ENCODE measurements at places on chromosomes 11 and 22. TPM values are rescaled to one million over a fixed set of nuclear protein-coding genes. Genes with fewer than 3 reads are reported as not detected.

DNA sequence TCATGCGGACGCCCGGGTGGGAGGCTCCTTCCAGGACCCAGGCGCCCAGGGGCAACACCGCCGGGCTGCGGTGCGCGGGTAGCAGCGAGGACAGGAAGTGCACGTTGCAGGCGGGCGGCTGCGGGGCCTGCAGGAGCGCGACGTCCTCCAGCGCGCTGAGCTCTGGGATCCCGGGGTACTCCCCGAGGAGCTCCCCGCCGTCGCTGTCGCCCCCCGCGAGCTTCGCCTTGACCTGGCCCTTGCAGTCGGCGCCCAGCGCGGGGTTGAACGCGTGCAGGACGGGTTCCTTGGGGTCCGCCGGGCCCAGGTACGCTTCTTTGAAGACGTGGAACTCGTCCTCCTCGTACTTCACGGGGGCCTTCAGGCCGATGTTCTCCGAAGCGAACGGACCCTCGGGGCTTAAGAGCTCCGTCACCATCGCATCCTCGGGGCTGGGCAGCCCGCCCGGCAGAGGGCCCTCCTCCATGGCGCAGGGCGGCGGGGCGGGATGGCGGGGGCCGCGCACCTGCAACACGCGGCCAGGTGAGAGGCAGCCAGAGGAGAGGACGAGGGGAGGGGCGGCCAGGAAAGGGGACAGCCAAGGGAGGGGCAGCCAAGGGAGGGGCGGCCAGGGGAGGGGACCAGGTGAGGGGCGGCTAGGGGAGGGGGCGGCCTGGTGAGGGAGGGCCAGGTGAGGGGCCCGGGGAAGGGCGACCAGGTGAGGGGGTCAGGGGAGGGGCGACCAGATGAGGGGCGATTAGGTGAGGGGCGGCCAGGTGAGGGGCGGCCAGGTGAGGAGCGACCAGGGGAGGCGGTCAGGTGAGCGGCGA, 921 bp downstream of the TESMIN start:
- peak overlapping the region; percentile 33 for H3K4me3 ChIP-seq
- peak; percentile 12 for DNase-seq
- no peaks in the 10 kb centered on the region for H3K27me3 ChIP-seq
- H3K36me3 ChIP-seq, result no peaks in the 10 kb centered on the region

DNA sequence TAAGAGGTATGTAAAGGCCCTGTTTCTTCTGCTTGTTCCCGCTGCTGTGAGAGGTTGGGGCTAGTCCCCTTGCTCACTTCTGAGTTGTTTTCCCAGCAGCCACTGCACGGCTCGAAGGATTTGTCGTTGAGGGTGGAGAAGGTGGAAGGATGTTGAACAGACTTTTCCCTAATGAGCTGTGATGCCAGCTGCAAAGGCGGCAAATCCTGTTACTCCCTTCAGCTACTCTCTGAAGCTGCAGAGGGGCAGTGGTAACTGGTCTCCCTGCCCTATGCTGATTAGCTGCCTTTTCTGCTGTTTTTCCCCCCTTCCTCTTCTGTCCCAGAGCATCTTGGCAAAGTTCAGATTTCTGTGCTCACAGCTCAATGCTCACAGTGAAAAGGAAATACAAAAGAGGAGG, 90.4 kb upstream of the SLC25A18 start:
- H3K27me3 ChIP-seq, result peaks cover 14% of the 10 kb centered on the region
- no peak overlapping the region for H3K27ac ChIP-seq
- H3K4me3 ChIP-seq, result no peak overlapping the region

FGF3 gene
- not detected for total RNA-seq

CSNK2A3 gene
- total RNA-seq, result 5.4 TPM

SNX32 gene
- total RNA-seq, result 1.6 TPM

DNA sequence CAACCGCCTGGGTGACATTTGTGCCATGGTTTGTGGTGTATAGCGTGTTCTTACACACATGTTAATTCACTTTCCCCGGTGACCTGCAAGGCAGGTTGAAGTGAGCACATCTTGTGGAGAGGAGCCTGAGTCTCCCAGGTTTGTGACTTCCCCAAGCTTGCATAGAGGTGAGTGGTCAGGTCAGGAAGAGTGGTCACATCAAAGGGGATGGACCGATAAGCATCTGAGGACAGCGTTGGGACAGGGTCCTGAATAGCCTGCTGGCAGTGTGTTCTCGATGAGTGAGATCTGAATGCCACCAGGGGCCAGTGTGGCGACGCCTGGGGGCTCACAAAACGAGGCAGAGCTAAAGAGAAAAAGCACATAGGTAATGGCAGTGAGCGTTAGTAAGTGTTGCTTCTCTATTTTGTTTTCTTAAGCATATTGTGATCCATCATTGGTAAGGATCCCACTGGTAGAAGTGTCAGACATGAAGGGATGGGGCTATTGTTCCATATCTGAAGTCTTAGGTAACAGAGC, 154.6 kb downstream of the GRIK4 start:
- DNase-seq, result no peak
- H3K4me1 ChIP-seq, result no peaks in the 10 kb centered on the region
- no peak overlapping the region for H3K4me3 ChIP-seq
- H3K36me3 ChIP-seq, result no peaks in the 10 kb centered on the region
- no peak overlapping the region for H3K27ac ChIP-seq

DNA sequence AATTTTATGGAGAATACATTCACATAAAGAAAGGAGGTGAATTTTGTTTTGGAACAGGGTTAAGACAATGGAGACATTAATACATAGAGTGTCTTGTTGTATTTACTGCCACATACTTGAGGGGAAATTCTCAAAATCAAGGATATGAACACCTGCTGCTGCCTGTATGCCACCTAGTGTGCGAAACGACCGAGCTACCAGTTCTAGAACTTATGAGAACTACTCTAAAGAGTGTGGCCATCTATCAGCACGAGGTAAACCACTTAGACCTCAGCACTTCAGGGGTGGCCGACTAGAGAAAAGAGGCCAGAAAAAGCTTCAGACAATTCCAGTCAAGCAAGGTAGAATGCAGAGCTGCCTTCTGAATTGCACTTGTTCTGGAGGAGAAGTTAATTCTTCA, 1.5 kb upstream of the AGBL2 start:
- peak overlapping the region; percentile 72 for H3K27ac ChIP-seq
- peak; percentile 32 for DNase-seq
- H3K27me3 ChIP-seq, result no peaks in the 10 kb centered on the region
- no peak overlapping the region for H3K4me3 ChIP-seq
- peaks cover 23% of the 10 kb centered on the region for H3K36me3 ChIP-seq
- peaks cover 12% of the 10 kb centered on the region for H3K4me1 ChIP-seq

TRIM51 gene
- not detected for total RNA-seq

DNA sequence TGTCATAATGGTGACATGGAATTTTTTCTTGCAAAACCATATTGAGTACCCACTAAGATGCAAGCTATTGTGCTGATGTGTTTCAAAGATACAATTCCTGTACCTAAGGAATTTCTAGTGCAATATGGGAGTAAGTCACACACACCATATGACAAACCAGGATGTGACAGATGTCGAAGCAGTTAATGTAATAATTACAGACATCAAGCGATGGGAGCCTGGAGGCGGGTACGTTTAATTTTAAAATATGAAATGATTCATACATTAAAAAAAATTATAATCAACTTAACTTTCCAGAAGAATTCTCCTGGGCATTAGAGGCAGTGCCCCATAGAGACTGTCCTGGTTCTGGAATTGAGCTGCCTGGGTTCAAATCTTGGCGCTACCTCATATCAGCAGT, 6.0 kb downstream of the SYCE3 start:
- H3K4me3 ChIP-seq, result no peak overlapping the region
- no peak for DNase-seq
- no peaks in the 10 kb centered on the region for H3K27me3 ChIP-seq
- no peaks in the 10 kb centered on the region for H3K36me3 ChIP-seq
- H3K4me1 ChIP-seq, result peaks cover 8% of the 10 kb centered on the region
- no peak overlapping the region for H3K27ac ChIP-seq

GRCh38 chr22:25409240-25409639, 155.2 kb upstream of the GRK3 start:
- H3K4me3 ChIP-seq, result no peak overlapping the region
- no peak overlapping the region for H3K27ac ChIP-seq
- H3K36me3 ChIP-seq, result no peaks in the 10 kb centered on the region

TRIM49 gene
- total RNA-seq, result not detected

GRCh38 chr11:114596175-114596919, 761 bp upstream of the NXPE4 start:
- no peak overlapping the region for H3K27ac ChIP-seq
- H3K4me3 ChIP-seq, result no peak overlapping the region
- no peaks in the 10 kb centered on the region for H3K36me3 ChIP-seq
- H3K27me3 ChIP-seq, result peaks cover 4% of the 10 kb centered on the region
- no peak for DNase-seq

DNA sequence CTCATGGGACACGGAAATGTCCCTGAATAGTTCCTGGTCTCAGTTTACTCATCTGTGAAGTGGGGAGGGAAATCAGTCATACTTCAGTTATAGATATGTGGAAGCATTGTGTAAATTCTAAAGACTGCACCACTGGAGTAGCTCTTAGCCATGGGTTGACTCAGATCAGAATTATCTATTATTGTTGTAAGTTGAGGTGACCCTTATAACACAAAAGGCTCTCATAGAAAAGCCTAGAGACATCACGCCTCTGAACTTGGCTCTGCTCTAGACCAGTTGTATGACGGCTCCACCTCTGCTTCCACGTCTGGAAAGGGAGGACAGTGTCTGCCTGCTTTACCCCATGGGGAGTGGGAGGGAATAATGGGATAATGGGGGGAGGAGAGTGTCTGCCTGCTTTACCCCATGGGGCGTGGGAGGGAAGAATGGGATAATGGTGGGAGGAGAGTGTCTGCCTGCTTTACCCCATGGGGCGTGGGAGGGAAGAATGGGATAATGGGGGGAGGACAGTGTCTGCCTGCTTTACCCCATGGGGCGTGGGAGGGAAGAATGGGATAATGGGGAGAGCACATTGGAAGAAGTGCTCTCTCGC, 98.2 kb downstream of the AMOTL1 start:
- no peaks in the 10 kb centered on the region for H3K36me3 ChIP-seq
- H3K4me3 ChIP-seq, result no peak overlapping the region
- H3K27ac ChIP-seq, result no peak overlapping the region

- peak; percentile 72 for DNase-seq
- no peaks in the 10 kb centered on the region for H3K27me3 ChIP-seq
- H3K36me3 ChIP-seq, result peaks cover 23% of the 10 kb centered on the region
- no peak overlapping the region for H3K4me3 ChIP-seq
Measured at GRCh38 chr11:2940147-2940920, 11.1 kb upstream of the PHLDA2 start.

DNA sequence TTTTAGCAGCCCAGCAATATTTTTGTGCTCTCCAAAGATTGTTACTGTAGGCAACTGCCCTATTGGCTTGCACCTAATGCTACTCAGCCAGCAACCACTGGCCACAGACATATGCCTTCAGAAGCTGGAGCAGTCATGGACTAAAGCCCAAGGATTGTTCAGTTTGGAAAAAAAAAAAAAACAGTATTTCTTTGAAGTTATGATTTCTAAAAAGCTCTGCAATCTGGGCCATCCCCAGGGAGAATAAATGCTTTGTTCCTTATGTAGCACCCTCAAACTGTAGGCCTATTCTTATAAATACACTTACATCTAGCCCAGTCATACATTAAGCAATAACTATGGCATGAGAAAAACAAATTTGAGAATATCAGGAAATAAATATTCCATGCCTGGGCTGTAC, 2190.5 kb upstream of the RAG2 start:
- H3K4me1 ChIP-seq, result no peaks in the 10 kb centered on the region
- no peaks in the 10 kb centered on the region for H3K27me3 ChIP-seq
- H3K27ac ChIP-seq, result no peak overlapping the region
- no peak overlapping the region for H3K4me3 ChIP-seq
- H3K36me3 ChIP-seq, result no peaks in the 10 kb centered on the region
- DNase-seq, result no peak

MMP10 gene
- not detected for total RNA-seq

GRCh38 chr22:30228509-30229359, 17.8 kb downstream of the LIF start:
- no peak overlapping the region for H3K27ac ChIP-seq
- no peak for DNase-seq
- H3K4me1 ChIP-seq, result peaks cover 30% of the 10 kb centered on the region
- H3K27me3 ChIP-seq, result no peaks in the 10 kb centered on the region
- H3K4me3 ChIP-seq, result no peak overlapping the region

EXPH5 gene
- total RNA-seq, result 4.1 TPM

GRCh38 chr11:64148226-64148916, 17.5 kb downstream of the MACROD1 start:
- H3K36me3 ChIP-seq, result peaks cover 3% of the 10 kb centered on the region
- no peaks in the 10 kb centered on the region for H3K27me3 ChIP-seq
- peak; percentile 83 for DNase-seq
- H3K4me1 ChIP-seq, result peaks cover 11% of the 10 kb centered on the region

DNA sequence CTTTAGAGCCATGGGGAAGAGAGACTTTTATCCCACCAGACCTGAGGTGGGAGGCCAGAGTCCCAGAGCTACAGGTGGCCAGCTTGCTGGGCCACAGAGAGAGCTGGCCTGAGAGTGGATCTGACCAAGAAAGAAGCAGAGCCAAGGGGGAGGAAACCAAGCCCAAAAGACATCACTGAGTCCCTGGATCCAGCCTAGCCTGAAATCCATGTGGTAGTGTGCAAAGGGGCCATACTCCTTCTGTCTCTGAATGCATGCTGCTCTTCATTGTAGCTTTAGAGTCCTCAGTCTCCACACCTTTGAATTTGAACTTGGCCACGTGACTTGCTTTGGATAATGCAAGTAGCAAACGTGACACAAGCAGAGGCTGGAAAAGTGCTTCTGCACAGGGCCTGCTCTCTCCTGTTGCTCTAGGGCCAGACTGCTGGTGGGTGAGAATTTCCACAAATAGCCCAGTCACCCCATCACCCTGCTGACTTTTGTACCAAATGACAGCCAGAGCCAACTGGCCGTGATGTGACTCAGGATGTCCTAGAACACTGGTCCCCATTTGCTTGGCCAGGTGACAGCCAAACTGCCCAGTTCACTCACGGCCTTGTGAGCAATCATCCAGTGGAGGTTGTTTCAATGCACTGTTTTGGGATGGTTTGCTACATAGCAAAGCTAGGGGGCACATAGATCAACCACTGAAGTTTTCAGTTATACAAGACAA, 93.6 kb downstream of the DHCR7 start:
- H3K27ac ChIP-seq, result no peak overlapping the region
- no peak overlapping the region for H3K4me3 ChIP-seq
- no peaks in the 10 kb centered on the region for H3K4me1 ChIP-seq

OR51E1 gene
- not detected for total RNA-seq

HOATZ gene
- not detected for total RNA-seq

DNA sequence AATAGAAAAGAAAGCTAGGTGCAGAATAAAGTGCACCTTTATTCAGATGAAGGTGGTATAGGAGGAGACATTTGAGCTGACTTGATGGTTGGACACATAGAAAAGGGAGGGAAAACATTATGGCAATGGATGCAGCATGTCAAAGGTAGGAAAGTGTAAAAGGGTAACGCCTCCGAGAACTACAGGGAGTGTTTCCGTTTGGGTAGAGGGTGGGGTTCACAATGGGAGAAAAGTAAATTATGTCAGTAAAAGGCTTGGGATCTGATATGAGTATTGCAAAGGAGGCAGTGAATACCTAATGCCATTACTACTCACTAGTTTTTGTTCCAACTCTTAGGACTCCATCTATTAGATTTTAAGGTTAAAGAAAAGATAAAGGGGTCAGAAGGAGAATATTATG, 59.5 kb downstream of the FAT3 start:
- no peak for DNase-seq
- H3K4me1 ChIP-seq, result no peaks in the 10 kb centered on the region
- H3K27me3 ChIP-seq, result no peaks in the 10 kb centered on the region
- no peak overlapping the region for H3K27ac ChIP-seq

MPZL2 gene
- total RNA-seq, result 31.0 TPM

GRCh38 chr11:98183034-98183433, 837.7 kb upstream of the CNTN5 start:
- H3K4me3 ChIP-seq, result no peak overlapping the region
- no peaks in the 10 kb centered on the region for H3K36me3 ChIP-seq
- no peak for DNase-seq
- H3K4me1 ChIP-seq, result no peaks in the 10 kb centered on the region
